NCI-H2081 treated with DMSO at 0.1 percent for 48 hours (cell line): ENCODE measurements at places on chromosomes 6 and 20.

DNA sequence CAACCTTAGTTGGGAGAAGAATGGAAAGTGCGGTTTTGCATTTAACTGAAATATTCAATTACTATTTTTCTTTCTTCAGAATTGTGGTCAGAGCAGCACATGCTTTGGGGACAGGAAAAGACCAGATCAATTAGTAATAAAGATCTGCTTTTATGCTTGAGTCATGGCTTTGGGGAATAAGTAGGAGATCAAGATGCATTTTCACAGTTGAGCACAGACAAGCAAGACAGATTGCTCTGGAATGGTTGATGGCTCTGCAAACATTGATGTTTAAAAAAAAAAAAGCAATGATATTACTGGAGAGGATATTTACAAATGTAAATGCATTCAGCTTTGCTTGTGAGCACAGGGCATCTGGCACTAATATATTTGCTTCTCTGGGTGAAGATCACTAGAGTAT lies 224.4 kb upstream of the SASH1 start:
- no peak for DNase-seq

- DNase-seq: no peak
Measured at GRCh38 chr20:63908008-63908682, 13.2 kb downstream of the DNAJC5 start.

DNA sequence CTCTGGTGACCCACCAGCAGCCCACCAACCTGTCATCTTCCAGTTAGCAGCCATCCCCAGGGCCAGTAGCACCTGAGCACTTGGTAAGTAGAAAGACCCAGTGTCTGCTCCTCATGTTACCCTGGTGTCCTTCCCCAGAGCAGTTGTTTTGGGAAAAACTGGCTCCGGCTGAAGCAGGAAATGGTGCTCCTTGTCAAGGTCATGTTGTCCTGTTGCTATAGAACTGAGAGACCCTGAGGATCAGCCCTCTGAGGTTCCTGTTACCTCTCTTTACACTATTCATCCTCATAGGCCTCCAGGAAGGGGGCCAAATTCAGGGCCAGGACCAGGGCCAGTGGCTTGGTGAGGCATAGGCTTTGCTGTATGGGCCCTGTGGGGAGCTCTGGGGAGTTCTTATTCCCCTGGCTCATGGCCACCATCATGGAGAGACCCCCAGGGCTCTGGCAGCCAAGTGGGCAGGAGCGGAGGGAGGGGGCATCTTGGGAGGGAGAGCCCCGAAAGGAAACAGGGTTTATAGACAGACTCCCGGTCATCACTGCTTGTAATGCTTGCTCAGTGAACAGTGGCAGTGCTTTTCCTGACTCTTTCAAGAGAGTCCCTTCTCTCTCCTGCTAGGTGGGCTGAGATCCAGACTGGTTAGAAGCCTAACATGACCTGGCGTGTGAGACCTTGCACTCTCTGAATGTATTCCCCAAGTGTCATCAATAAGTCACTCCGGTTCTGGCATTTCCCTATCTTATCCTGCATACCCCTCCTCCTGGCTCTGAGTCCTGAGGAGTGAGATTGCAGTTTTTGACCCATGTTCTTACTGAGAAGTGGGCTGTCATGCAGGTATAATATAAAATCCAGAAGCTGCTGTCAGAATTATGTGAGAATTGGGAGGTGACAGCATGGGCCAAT lies 50.7 kb downstream of the PPARD start:
- no peak for DNase-seq

GRCh38 chr6:91167846-91168245 lies 581.0 kb upstream of the MAP3K7 start:
- no peak for DNase-seq

GRCh38 chr6:34115403-34115795 lies 30.5 kb downstream of the GRM4 start:
- no peak for DNase-seq

DNA sequence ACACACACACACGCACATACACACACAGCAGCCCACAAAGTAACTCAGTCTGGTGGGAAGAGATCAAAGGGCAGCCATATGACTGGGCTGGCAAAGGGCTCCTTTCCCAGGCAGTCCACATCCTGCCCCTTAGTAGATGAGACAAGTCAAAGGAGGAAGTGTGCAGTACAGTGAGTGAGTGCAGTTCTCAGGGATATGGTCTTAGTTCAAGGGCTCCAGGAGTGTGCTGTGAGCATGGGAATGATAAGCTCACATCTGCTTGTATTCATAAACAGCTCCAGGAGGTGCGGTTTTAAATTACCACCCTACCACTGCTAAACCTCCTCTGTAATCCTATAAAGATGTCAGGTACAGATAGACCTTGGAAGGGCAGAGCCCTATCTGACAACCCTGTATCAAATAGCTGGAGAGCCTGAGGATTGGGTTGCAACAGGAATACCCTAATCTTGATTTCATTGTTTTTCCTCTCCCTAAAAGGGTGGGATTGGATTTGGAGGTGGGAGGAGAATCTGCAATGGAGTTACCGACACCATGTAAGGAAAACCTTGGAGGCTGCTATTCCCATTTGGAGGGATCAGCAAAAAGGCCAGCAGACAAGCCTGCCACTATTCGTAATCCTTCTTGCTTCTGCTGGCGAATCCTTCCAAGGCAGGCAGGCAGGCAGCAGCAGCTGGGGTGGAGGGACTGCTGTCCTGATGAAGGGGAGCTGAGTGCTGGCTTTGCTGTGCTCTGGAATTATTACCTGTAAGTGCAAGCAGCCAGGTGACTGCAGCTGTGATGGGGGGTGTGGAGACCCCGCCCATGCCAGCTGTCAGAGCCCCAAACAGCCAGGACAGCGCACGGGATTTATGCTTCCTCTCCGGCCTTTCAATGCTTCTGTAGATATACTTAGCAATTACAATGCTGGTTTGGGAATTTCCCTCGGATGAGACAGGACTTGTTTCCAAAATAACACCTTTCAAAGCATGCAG lies 342.7 kb downstream of the PRL start:
- no peak for DNase-seq

- DNase-seq: no peak
Measured at GRCh38 chr6:134407791-134408190, 89.9 kb upstream of the SGK1 start.

GRCh38 chr6:26053992-26054780 lies 33.0 kb upstream of the HFE start:
- DNase-seq: no peak

GRCh38 chr6:134517868-134518267 lies 200.0 kb upstream of the SGK1 start:
- DNase-seq: no peak

- DNase-seq: no peak
Measured at GRCh38 chr20:2799688-2800520, 523 bp downstream of the CPXM1 start.

DNA sequence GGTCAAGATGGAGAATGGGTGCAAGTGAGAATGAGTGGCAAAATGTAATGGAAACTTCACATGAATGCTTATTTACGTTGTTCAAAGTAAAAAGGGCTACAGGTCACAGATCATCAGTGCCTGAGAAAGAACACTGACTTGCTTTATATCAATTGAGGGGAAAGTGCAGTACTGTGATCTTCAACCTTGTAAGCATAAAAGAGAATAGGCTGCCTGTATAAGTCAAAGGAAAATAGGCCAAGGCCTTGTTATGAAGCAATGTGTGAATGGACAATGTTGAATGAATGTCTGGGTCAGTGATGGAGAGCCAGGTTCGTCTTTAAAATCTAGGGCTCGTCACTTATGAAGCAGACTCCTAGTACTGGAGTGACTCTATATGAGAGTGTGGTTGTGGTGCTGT lies 158.6 kb upstream of the NT5E start:
- DNase-seq: no peak

DNA sequence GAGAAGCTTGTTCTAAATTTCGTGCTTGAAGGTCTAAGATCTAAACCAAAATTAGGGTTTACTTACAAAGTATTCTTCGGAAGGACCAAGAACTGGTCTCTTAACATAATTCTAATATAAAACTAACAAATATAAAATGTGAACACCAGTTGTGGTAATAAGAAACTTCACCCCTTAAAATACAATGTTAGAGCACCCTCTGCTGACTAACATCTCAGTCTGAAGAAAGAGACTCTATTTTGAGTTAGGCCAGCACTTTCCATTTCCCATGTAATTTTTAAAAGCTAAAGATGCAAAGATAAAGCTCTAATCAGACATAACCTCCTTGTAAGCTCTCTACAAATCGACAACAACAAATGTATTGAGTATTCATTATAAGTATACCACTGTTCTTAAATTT lies 24.6 kb downstream of the ATG5 start:
- no peak for DNase-seq

DNA sequence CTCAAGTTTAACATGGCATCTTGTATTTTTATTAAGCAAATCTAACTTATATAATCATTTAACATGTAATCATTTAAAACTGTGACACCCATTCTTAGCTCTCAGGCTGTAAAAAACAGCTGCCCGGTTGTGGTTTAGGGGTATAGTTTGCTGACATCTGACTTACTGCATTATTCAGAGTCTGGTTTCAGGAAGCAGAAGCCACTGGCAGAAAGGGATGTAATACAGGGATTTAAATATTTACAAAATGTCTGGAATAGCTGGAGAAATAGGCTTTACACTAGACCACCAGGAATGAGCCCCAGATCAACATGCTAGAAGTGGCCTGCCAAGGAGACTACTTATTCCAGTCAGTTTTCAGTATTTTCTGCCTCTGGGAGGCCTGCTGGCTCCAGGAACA lies 421.1 kb downstream of the CD109 start:
- no peak for DNase-seq

DNA sequence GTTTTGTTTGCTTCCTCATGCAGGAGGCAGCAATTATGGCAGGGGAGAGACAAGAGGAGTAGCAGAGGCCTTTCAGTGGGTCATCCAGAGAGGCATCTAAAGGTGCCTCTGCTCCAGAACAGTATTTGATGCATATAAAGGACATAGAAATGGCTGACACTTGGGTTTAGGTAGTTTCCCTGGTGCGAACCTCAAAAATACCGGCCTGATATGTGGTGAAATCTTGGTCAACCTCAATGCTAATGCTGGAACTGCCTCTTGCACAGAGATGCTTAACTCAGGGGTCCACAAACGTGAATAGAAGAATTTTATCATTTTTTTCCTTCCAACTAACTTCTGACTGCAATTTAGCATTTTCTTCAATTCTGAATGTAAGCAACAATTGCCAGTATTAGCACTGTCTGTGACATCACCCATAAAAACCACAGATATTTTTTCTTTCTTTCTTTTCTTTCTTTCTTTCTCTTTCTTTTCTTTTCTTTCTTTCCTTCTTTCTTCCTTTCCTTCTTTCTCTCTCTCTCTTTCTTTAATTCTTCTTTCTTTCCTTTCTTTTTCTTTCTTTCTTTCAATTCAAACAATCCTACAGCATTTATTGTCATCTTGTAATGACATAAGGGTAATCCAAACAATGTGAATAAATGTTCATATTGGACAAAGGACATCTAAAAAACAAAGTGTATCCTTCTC lies 180.0 kb upstream of the UST start:
- no peak for DNase-seq

DNA sequence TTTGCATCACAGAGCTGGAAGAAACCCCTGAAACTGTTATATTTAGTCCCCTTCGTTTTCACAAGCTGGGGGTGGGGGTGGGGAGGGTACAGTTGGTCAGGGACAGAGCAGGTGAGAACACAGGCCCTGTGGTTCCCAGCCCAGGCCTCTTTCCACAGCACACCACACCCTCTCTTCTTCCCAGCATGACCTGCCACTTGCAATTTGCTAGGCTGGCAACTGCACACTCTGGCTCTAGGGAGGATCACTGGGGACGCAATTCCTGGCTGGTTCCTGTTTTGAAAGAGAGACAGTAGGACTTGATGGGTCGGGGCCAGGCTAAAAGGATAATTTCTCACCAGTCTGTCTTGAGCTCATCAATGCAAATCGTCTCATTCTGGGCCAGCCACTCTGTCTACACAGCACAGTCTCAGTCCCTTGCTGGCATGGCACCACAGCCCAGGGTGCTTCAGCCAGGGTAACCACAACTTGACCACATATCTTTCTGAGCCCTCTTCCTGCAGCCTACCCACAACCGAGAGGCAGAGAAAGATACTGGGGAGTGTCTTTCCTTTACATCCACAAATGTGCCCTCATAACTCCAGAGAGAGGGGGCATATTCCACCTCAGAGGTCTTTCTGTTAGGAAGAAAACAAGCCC lies 41.7 kb upstream of the EMILIN3 start:
- DNase-seq: no peak

GRCh38 chr6:6230286-6230685 lies 90.2 kb downstream of the F13A1 start:
- DNase-seq: no peak

DNA sequence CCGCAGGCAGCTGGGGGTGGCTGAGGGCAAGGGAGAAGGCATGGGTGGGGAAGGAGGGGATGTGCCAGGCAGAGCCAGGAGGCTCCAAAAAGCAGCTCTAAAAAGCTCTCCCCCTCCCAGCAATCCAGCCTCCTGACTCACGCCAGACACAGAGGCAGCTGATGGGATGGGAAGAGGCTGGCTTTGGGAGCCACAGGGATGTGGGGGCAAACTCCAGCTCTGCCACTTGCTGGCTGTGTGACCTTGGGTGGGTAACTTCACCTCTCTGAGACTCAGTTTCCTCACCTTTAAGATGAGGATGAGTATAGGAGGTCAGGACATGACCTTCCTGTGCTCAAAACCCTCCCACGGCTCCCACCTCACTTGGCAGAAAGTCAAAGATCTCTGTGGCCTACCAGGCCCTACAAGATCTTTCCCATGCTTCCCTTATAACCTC lies 148.9 kb downstream of the CEBPB start:
- no peak for DNase-seq

DNA sequence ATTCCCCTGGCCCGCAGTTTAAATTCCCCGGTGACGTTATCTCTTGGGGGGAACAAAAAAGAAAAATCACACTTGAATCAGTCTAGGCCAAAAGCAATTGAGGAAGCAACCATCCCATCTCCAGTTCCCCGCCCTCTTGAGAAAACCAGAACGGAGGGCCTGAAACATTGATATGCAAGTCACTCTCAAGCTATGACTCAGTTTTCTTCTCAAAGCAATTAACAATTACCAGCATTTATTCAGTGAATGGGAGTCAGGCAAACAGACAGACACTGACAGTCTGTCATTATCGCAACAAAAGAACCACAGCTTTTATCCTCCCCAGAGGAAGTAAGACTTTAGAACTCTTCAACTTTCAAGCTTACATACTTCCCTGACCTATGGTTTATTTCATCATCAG lies 100.9 kb downstream of the OPRM1 start:
- DNase-seq: no peak

DNA sequence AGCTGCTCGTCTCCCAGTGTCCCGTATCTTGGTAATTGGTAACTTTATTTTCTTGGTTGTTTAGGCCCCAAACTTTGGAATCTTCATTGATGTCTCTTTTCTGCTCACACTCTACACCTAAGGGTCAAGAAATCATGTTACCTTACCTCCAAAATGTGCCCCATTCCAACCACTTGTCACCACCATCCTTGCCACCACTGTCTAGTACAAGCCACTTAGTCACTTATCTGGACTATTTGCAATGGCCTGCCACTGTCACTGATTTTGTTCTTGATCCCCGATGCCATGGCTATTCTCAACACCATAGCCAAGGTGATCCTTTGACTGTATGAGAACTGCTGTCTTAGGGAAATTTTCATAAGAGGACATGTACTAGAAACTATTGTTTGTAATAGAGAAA lies 46.0 kb upstream of the SLC22A16 start:
- DNase-seq: no peak
